Smooth muscle cell of the pulmonary artery (primary cell): ENCODE measurements at places on chromosomes 1 and 21. TPM values are rescaled to one million over a fixed set of nuclear protein-coding genes. Genes with fewer than 3 reads are reported as not detected.

The LCE1A gene
- total RNA-seq, result not detected in 2 replicates

The TNFSF18 gene
- total RNA-seq, result 0.46 and 0.53 TPM in 2 replicates

The C1QTNF12 gene
- total RNA-seq, result 0.91 and 2.2 TPM in 2 replicates

The GPR3 gene
- 0.20 and 0.50 TPM in 2 replicates for total RNA-seq

The IGSF3 gene
- 0.26 and 1.6 TPM in 2 replicates for total RNA-seq

The GBP2 gene
- total RNA-seq, result 24.2 and 44.6 TPM in 2 replicates

The ANKRD34A gene
- 0.98 and 1.2 TPM in 2 replicates for total RNA-seq

The S100A1 gene
- total RNA-seq, result 0.13 TPM in 1 of 2 replicates, not detected in the other

The CLEC20A gene
- total RNA-seq, result not detected in 2 replicates

The CFHR1 gene
- total RNA-seq, result 0.36 and 1.6 TPM in 2 replicates

The RGS4 gene
- 792 and 809 TPM in 2 replicates for total RNA-seq

The CHODL gene
- 0.07 TPM in 1 of 2 replicates, not detected in the other for total RNA-seq

The OR2L3 gene
- not detected in 2 replicates for total RNA-seq

The FCER1A gene
- total RNA-seq, result not detected in 2 replicates

The ITLN1 gene
- total RNA-seq, result 0.13 TPM in 1 of 2 replicates, not detected in the other

The SDHC gene
- 33.0 and 49.3 TPM in 2 replicates for total RNA-seq

The KRTAP7-1 gene
- total RNA-seq, result not detected in 2 replicates

The SNRPE gene
- total RNA-seq, result 24.8 and 33.6 TPM in 2 replicates

The MNDA gene
- not detected in 2 replicates for total RNA-seq

The GPR25 gene
- total RNA-seq, result not detected in 2 replicates

The TRAPPC10 gene
- 21.4 and 28.6 TPM in 2 replicates for total RNA-seq

The VHLL gene
- total RNA-seq, result 0.13 and 0.92 TPM in 2 replicates

The TMPRSS15 gene
- total RNA-seq, result not detected in 2 replicates

The KCNAB2 gene
- total RNA-seq, result 5.0 and 7.6 TPM in 2 replicates

The SPATA6 gene
- total RNA-seq, result 3.2 and 6.2 TPM in 2 replicates

The ALX3 gene
- total RNA-seq, result not detected in 2 replicates

The PGBD5 gene
- 0.17 and 0.20 TPM in 2 replicates for total RNA-seq

The PBXIP1 gene
- 127 and 136 TPM in 2 replicates for total RNA-seq

The ATP6V0B gene
- 107 and 134 TPM in 2 replicates for total RNA-seq

The CRYBG2 gene
- total RNA-seq, result not detected in 2 replicates

The CD5L gene
- total RNA-seq, result not detected in 2 replicates

The KRTAP20-4 gene
- total RNA-seq, result not detected in 2 replicates

The OR2T2 gene
- total RNA-seq, result not detected in 2 replicates

The AMIGO1 gene
- 3.3 and 4.9 TPM in 2 replicates for total RNA-seq

The TRIM17 gene
- 0.07 TPM in 2 replicates for total RNA-seq

The SPSB1 gene
- 21.6 and 33.2 TPM in 2 replicates for total RNA-seq

The CADM3 gene
- 0.07 and 0.33 TPM in 2 replicates for total RNA-seq

The MPL gene
- total RNA-seq, result not detected in 2 replicates

The HFM1 gene
- 0.03 and 0.20 TPM in 2 replicates for total RNA-seq
